ENCODE measurements at places on chromosomes 7 and 10.

- no peak for DNase-seq
Measured at GRCh38 chr10:42960991-42961795, 115.7 kb upstream of the RET start.

- DNase-seq, result no peak
Measured at GRCh38 chr7:114911411-114911810, 10.5 kb upstream of the MDFIC start.

DNA sequence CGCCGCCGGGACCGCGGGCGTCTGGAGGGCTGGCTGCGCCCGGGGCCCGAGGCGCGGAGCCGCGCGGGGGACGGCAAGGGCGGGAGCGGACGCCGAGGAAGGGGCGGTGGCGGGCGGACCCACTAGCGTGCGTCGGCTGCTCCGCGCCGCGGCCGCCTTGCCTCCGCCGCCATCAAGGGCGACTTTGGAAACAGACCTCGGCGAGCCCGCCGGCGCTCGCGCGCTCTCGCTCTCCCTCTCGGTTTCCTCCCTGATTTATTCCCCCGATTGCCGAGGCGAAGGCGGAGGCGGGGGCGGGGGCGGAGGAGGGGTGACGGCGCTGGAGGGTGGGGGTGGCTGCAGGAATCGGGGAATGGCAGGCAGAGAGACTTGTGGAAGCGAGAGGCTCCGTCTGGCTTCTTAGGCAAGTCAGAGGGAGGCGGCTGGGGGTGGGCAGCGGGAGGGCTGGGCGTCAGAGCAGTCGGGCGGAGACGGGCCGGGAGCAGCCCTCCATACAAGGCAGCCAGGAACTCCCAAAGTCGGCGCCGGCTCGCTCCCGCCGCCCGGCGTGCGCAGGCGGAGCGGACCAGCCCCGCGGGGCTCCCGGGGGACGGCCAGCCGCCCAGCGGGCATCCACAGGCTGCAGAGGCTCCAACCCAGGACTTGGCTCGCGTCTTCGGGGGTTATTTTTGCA, at the start of gene CACNA2D1:
Gene CACNA2D1 (minus strand): TSS at position 231 of the 673 bp plus-strand sequence.
- peak; percentile 47 for DNase-seq

GRCh38 chr7:119783799-119784198, 489.2 kb upstream of the KCND2 start:
- no peak for DNase-seq

DNA sequence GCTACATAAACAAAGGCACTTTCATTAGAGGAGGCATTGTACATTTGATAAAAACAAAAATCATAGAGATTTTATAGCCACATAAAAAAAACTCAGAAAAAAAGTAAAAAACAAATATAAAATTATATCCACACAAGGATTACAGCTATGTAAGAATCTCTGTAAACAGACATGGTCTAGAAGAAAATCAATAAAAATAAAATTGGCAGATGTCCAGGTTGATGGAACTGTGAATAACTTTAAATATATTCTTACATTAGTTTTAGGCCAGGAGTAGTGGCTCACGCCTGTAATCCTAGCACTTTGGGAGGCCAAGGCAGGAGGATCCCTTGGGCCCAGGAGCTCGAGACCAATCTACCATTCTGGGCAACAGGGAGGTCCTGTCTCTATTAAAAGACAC, 19.2 kb downstream of the SLC35B4 start:
- no peak for DNase-seq

DNA sequence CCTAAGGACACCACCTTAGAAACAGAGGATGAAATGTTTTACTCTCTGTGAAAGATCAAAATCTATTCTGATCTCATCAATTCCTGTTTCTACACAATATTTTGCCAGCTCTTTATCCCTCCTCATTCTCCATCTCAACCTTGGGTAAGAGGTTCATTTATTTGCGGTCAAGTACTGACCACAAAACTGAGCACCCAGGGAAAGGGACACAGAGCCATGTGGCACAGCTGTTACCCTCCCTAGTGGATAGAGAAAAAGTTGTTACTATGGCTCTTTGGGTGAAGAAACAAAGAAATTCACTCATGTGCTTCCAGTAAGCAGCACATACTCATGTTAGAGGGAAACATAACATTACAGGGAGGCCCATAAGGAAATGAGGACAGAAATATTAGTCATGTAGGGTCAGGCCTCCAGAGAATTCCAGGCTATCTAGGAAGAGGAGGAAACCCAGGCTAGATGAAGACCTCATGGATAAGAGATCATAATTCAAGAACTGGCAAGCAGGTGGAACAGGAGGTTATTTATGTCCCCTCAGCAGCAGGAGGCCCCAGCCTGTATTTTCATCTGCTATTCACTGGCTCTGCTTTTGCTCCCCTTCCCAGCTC, 114.5 kb downstream of the ATE1 start:
- DNase-seq, result no peak

- DNase-seq, result no peak
Measured at GRCh38 chr10:20999699-21000098, 102.6 kb upstream of the NEBL start.

DNA sequence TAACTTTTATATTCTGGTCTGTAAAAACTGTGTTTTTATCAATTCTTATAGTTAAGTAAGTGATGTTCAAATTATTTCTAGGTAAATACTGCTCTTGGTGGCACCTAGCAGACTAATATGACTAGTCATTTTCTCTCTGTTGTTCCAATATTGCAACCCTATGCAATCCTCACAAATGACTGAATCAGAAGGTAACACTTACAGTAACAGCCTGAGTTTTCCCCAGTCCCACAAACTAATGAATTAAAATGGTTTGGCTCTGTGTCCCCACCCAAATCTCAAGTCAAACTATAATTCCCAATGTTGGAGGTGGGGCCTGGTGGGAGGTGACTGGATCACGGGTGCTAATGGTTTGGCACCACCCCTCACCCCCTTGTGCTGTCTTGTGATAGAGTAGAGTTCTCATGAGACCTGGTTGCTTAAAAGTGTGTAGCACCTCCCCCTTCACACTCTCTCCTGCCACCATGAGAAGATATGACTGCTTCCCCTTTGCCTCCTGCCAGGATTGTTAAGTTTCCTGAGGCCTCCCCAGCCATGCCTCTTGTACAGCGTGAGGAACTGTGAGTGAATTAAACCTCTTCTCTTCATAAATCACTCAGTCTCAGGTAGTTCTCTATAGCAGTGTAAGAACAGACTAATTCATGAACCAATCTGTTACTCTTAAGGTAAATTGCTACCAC, 43.5 kb downstream of the MTPN start:
- no peak for DNase-seq

- DNase-seq, result no peak
Measured at GRCh38 chr7:31782411-31782991, 95.5 kb downstream of the PPP1R17 start.

- DNase-seq, result no peak
Measured at GRCh38 chr7:32379510-32380112, 110.6 kb downstream of the LSM5 start.

DNA sequence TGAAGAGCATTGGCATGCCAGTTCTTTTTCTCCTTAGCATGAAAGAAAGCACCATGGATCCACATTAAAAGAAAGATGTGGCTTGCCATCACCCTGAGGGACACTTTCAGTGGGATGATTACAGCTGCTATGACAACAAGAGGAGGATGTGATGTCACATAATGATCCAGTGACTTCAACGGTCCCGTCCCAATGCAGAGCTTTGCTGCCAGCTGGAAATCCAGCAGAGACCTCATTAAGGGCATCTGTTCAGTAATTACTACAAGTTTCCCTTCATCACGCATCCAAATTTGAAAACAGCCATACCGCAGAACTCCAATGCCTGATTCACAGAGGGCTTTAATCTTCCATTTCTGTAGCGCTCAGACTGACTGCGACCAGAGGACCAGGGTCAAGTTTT, 206.6 kb downstream of the LSM5 start:
- DNase-seq, result no peak

- peak; percentile 36 for DNase-seq
Measured at GRCh38 chr10:121927841-121928527, at the start of gene ATE1. TSS of gene ATE1 (minus strand) at chr10:121928031. CDS start at chr10:121927949, 82 bp downstream.

DNA sequence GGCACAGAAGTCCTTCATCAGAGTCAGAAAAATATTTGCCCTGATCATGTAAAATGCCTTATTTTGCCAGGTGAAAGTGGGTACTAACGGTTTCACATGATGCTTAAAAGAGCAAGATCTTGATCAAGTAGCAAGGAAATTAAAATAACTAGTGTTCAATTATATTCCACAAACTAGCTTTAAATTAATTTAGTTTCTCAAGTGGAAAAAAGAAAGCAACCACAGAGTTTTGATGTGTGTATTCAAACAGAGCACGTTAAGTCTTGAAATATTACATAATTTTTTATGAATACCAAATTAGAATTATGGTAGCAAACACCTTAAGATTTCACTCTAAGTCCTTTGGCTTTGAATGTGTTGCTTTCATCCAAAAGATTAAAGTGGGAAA, 47.3 kb downstream of the PIP4K2A start:
- no peak for DNase-seq

All from AG04449 (cell line).